Left cardiac atrium (tissue), 4 donors: ENCODE measurements at places on chromosomes 7 and 10.
A peak's percentile ranks its signal among the peaks of the same experiment; 100 is the strongest.

- DNase-seq, result no peak
These were observed 10.9 kb downstream of the FAM3C start for GRCh38 chr7:121385056-121385799.

GRCh38 chr7:11831736-11832495 is at the start of gene THSD7A:
THSD7A (minus strand) TSS chr7:11832198; CDS start chr7:11831946, 252 bp downstream.
- DNase-seq, result peak; percentile 57

- DNase-seq, result no peak
These were observed 38.0 kb downstream of the ZNRF2 start for GRCh38 chr7:30322271-30323005.

- DNase-seq, result no peak
These were observed 111.4 kb downstream of the ST7 start for GRCh38 chr7:117064688-117065087.

DNA sequence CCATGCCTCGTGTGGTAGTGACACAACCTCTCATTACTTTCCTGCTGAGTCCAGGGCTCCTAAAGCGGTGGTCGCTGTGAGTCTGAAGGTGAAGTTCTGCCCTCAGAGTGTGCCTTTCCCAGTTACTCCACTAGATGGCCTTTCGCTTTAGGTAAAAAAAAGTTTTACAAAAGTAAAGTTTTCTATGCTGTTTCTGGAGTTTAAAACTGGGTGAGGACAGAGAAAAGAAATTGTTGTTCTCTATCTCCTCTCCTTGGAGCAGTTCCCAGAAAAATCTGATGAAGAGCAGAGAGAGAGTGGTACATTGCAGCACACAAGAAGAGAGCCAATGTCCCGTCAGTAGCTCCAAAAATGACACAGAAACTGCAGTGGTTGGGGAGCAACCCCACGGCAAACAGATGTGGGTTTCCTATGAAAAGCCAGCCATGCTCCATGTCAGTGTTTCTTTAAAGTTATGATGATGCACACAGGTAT is 257.1 kb downstream of the GLI3 start:
- no peak for DNase-seq

DNA sequence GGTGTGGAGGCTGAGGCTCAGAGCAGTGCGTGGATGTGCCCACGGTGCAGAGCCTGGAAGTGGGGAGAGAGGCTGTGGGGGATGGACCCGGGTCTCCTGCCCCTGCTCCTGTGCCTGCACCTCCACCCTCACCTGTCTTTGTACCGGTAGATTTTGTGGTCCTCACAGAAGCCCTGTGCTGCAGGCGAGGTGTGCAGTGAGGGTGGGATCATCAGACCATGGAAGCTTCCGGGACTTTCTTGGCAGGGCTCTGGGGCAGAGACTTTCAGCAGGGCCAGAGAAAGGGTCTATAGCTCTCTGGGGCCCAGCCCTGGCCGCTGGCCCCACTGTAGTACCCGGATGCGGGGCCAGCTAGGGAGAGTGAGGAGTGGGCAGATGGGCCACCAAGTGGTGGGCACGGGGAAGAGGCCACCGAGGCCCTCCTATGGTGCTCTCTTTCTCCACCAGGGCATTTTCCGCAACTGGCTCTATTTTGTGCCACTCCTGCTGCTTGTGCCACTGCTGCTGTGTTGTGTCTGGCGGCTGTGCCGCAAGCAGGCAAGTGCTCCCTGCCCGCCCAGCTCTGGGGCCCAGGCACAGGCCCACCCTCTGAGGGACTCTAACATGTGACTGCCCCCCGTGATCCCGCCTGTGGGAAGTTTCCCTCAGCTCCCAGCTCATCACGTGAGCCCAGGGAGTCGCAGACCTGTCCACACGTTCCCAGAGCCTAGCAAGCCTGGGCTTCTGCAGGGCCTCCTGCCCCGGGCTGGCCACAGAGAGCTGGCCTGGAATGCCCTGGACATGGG is 22.1 kb downstream of the ANTXRL start:
- DNase-seq, result peak; percentile 37

DNA sequence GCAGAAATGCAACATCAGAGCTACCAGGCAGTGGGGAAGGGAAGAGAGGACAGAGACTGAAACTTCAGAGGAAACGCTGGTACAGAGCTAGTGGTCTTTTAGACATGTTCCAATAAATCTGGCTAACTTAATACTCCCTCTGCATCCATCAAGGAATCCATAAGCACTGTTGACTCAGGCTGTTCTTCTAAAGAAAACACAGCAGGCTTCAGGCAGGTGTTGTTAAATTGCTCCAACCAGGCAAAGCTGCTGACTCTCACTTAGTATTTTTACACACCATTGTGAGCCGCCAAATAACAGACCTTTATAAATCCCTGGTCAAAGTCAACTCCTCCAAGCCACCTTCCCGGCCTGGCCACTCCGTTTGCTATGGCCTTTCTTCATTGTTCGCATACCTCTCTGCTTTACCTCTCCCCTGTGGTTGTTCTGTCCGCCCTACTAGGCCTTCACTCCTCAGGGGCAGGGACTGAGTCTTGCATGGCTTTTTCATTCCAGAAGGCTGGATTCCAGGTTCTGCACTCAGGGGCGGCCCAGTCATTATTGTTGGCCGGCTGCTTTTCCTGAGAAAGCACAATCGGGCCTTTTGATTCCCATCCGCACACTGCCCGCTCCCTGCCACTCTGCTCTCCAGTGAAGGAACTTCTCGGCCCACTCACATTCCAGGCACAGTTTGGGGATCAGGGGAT is 18.4 kb downstream of the CREB3L2 start:
- DNase-seq, result peak; percentile 76

DNA sequence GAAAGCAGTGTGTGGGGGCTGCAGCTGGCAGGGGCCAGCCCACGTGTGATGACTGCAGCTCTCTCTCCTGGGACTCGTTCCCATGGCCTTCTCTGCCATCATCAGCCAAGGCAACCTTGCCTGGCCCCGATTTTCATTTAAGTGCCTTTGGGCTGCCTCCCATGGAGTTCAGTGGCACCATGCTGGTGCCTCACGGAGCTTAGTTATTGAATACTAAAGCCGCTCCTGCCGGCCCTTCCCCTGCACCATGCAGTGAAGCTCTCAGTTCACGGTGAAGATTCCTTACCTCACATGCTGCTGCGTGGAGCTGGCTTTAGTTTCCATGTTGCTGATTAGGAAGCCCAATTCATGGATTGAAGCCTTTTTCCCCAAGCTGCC is 141.5 kb upstream of the EEPD1 start:
- DNase-seq, result no peak

GRCh38 chr10:130545697-130546096 is 409.5 kb downstream of the GLRX3 start:
- DNase-seq, result no peak

DNA sequence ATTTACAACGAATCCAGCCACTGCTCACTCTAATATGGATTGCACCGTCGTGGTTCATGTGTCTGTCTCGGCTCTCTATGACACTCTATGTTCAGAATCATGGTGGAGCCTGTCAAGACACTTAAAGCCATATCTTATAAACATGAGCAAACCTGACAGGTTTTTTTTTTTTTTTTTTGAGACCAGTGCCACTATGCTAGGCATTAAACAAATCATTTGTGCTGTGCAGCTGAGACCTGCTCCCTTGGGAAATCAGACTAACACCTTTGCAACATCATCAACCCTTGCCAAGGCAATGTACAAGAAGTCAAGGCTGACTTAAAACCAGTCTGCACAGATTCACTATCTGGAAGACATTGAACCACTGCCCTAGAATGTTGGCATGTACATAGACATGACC is 181.2 kb upstream of the ANK3 start:
- no peak for DNase-seq

DNA sequence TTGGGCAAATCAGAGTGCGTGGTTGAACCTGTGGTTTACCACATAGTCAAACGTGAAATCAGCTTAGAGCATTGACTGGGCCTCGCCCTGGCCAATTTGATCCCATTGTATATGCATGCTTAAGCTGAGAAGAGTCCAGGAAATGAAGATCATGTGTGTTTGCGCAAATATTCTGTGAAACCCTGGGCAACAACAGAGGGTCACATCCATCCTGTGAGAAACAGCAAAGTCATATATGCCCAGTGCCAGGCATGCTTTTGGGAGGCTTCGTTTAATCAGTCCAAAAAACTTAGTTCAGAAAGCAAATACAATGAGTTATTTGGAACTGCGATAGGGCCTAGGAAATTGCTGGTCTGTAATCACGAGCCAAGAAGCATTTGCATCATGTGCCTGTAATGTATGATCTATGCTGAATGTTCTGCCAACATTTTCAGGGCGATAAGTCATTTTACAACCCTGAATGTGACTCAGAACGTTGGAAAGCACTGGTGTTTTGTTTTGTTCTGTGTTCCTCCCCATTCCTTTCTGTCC is 412.1 kb upstream of the CELF2 start:
- DNase-seq, result no peak

GRCh38 chr10:59682986-59683937 is 26.4 kb downstream of the SLC16A9 start:
- DNase-seq, result no peak

- no peak for DNase-seq
These were observed 1.6 kb downstream of the FAM53B start for GRCh38 chr10:124742413-124743190.

GRCh38 chr7:2807460-2807844 is 36.7 kb downstream of the GNA12 start:
- DNase-seq, result no peak

- no peak for DNase-seq
These were observed 76.9 kb downstream of the SNX10 start for GRCh38 chr7:26368542-26368941.

DNA sequence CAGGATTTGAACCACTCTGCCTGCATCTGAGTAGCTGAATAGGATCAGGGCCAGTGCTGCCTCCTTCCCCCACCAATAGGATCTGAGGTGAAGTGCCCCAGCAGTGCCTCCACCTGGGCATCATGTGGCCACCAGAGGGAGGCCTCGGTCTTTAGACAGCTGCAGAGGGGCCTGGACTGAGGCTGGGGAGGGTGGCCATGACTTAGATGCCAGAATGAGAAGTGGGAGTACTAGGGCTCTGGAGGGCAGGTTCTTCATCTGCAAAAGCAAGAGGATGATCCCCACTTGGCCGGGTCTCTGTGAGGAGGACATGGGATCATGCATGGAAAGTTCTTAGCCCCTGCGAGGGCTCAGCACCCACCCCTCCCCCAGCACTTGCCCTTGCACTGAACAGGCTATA is 56.9 kb downstream of the NEUROG3 start:
- no peak for DNase-seq

DNA sequence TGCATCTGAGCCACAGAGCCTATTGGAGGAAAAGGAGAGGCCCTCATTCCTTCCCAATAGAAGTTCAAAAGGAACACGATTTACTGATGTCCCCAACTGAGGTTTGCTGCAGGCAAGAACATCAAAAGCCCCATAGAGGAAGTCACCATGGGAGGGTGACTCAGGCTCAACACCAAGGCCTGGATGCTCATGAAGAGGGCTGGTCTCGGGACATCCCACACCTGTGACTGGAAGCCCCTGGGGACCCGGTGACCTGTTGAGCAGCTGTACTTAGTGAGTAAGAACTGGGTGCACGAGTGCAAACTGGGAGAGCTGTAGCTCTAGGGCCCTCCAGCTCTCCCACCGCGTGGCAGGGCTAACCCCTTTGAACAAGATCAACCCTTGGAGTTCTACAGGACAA is 38.0 kb downstream of the CYTH3 start:
- DNase-seq, result no peak

DNA sequence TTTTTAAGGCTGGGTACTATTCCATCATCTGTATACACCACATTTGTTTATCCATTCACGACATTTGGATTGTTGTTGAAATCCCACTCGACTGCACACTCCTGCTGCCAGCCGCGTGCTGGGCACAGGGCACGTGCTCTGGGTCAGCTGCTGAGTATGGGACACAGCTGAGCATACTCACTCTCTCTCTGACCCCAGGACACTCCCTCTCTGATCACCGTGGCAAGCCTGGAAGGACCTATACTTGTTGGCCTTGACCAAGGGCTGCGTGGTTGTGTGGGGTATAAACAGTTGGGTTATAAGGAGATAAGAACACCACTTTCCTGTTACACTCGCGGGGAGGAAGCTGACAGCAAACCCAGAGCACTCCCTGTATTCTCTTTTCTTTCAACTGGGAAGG is 153.0 kb upstream of the RHEB start:
- no peak for DNase-seq

DNA sequence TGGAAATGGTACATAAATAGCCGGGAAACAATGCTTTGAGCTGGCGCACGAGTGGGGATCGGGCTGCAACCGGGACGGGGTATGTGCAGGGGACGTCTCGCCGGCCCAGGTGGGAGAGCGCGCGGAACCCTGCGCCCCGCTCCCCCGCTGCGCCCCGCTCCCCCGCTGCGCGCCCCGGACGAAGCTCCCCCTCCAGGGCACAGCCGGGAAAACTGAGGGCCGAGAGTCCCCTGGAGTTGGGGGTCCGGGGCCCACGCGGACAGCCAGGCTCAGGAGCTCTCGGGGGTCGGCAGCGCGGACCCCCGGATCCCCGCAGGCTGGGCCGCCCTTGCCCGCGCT is 514 bp downstream of the RADIL start:
- DNase-seq, result no peak

DNA sequence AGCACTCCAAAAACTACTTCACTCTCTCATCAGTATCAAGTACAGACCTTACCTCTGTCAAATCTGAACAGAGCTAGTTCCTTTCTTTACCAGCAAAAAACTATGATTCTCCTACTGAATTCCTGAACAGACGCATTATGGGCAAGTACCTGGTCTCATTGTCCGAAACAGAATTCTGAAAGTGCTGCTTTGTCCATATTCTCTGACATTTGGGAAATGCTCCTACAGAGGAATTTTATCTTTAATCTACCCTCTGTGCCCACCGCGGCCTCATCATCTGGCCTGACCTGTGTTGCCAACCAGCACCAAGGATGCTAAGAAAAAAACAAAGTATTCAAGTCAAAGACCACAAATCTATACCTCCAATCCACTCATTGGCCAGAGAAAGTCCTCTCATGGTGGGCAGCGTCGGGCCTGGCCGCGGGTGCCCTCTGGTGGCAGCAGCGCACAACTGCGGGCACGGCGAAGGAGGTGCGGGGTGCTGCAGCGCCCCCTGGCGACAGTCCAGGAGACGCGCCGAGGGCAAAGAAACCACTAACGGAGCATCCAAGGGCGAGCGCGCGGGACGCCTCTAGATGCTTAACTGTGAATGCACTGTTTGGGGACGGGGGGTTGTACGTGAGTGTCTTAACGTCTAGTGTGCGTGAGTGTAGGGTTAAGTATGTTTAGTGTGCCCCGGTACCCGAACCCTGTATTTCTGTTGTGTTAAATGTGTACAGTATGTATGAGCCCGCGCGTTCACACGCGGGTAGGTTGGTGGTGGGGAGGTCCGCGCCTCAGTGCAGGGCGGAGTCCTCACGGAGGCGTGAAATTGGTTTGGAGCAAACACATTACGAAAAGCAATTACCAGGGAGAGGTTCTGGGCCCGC is 5.0 kb upstream of the GBX1 start:
- peak; percentile 80 for DNase-seq
